ENCODE measurements at places on chromosomes 3 and 15.

DNA sequence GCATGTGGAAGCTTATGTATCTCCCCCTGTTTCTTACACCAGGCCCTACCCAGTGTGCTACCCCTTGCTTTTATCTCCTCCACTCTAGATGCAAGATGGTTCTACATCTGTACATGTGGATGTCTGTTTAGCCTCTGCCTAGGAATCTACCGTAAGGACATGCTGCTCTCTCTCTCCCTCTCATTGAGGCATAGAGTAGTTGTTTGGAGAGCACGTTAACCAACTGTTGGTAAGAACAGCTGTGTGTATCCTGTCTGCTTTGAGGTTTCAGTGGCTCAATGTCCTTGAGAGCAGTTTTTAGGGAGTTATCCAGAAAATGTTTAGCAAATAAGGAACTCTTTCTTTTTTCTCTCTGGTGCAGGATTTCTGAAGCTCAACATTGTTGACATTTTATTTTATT is 152.8 kb downstream of the DNAJB8 start:
- no peak for DNase-seq

GRCh38 chr3:46849045-46849631 is 14.1 kb downstream of the MYL3 start:
- DNase-seq, result no peak

DNA sequence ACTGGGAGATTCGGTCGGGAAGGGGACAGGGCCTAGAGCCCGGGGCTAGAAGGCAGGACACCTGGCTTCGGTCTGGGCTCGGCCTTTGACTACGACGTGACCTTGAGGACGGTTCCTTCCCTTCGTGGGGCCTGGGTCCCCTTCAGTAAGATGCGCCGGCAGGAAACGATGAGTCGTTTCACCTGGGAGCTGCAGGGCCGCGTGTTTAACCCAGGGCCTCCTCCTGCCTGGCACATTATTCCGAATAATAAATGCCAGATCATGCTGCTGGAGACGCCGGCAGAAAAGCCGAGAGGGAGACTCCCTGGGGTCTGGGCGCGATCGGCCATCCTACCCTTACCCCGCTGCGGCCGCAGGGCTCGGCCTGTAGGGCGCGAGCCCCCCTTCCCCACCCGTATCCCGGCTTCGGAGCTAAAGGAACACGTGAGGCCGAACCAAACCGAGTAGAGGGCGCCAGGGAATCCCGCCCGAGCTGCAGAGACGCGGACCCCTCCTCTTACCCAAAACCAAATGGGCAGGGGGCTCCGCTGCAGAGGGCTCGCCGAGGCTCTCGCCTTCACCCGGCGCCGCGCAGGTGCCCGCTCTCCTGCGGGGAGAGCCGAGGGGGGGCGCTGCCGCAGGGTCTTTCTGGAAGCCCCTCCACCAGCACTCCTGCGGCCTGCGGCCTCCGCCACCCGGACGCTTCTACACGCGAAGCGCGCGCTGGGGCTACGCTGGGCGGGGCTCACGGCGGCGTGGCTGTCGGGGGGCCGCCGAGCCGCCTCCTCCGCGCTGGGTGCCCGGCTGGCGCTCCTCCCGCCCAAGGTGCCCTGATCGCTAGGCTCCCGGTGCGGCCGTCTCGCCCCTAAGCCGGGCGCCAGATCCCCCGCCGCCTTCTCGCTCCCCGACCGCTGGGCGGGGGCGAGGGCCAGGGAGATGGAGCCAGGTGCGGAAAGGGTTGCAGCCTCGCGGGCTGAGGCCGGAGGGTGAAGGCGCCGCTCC is at the start of gene BDH1:
Gene BDH1, minus strand, starts transcription at position 688 of the 981 bp plus-strand sequence. CDS start 9,525 bp downstream, outside the sequence.
- peak; percentile 32 for DNase-seq

- DNase-seq, result no peak
Observed at GRCh38 chr3:184230603-184231528, 1.5 kb downstream of the VWA5B2 start.

DNA sequence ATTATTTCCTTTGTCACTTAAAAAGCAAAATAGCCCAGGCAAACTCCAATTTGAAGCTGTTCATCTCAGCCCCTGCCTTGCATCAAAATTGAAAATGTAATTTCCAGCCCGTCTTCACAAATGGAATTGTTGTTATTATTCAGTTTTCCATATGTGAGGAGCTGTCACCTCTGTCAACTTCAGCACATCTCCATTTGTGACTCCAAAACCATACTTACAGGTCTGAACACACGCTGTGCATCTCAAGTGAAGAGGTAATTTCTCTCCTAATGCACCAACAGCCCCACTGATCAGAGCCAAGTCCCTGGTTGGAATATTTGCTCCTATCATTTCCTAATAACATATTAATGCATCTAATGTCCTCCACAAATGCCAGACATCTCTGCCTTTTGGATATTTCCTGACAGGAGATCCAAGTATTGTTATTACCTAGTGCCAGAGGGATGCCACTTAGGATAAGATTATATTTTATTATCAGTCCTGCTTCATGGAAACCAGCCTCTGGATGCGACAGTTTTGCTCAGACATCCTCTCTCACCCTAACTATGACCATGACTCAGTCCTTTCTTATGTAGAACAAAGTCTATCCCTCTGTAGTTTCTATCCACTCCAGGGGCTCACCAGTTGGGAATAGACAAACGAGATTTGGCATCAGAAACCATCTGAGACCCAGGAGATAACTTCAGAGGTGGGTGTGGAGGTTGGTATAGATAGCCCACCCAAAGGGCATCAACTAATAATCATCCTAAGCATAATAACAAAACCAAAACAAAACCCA is 379.8 kb downstream of the VPS13C start:
- no peak for DNase-seq

DNA sequence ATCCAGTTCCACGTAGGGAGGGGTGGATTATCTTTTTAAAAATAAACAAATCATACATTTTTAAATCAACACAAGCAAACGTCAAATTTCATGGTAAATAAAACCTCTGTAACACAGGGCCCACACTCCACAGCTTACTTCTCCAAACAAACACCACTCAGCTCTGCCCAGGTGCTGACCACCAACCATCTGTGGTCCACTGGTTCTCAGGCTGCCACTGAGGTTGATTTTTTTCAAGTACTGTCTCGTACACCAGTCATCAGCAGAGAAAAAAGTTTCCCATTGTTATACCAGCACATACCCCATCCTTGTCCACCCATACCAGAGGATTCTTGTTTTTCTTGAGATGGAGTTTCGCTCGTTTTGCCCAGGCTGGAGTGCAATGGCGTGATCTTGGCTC is 32.4 kb downstream of the CHSY1 start:
- DNase-seq, result no peak

DNA sequence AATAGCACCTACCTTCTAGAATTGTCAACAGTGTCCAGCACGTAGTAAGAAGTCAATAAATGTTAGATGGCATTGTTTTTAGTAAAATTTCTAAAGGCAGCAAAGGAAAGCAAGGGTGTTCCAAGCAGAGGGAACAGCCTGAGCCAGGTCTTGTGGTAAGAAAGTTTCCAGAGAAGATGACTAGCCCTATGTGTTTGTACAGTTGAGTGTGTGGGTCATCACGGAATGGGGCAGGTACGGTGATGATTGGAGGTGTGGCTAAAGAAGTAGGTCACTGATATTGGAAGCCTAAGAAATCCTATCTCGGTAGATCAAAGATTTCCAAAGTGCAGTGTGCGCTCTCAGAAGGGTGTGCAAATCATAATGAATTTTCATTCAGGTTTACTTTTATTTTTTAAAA is 94.2 kb upstream of the BCL6 start:
- peak; percentile 47 for DNase-seq

- no peak for DNase-seq
Observed at GRCh38 chr3:137760341-137761098, 3.6 kb upstream of the SOX14 start.

DNA sequence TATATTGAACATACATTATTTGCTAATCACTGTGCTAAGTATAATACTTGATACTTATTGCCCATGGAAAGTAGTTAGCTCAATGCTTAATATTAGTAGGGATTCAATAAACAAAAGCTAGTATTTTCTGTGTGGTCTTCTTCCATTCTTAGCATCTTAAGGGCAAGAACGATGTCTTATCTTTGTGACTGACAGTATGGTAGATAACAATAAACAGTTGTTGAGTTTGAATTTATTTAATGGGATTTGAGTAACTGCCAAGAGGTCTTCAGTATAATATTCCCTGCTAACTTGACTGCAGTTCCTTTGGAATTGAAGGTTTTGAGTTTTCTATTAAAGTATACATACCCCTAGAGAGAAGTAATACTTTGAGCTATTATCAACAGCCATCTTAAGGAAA is 70.1 kb downstream of the ZNF609 start:
- no peak for DNase-seq

DNA sequence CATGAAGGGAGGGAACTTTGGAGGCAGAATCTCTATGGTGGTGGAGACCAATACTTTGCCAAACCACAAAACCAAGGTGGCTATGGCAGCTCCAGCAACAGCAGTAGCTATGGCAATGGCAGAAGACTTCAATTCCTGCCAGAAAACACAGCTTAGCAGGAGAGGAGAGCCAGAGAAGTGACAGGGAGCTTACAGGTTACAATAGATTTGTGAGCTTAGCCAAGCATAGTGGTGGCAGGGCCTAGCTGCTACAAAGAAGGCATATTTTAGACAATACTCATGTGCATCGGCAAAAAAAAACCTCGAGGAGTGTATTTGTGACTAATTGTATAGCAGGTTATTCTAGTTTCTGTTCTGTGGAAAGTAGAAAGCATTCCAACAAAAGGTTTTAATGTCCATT is 6.4 kb upstream of the CSTA start:
- no peak for DNase-seq

DNA sequence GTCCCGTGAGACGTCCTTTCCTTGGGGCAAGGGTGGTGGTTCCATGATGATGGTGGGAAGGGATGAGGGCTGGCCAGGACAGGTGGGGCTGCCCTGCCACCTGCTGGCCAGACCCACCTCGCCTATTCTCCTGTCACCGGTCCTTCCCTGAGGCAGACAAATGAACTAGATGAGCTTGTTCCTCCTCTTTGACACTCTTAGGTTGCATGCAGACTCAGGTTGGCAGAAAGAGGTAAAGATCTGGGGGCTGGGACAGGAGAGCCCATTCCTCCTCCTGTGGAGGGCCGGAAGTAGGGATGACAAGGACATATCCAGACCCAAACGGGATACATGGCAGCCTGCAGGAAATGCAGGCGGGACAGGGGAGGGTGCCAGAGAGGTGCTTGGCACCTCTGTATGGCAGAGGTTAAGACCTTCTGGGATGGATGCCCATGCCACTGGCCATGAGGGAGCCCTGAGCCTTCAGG is 38.6 kb downstream of the ACSBG1 start:
- no peak for DNase-seq

DNA sequence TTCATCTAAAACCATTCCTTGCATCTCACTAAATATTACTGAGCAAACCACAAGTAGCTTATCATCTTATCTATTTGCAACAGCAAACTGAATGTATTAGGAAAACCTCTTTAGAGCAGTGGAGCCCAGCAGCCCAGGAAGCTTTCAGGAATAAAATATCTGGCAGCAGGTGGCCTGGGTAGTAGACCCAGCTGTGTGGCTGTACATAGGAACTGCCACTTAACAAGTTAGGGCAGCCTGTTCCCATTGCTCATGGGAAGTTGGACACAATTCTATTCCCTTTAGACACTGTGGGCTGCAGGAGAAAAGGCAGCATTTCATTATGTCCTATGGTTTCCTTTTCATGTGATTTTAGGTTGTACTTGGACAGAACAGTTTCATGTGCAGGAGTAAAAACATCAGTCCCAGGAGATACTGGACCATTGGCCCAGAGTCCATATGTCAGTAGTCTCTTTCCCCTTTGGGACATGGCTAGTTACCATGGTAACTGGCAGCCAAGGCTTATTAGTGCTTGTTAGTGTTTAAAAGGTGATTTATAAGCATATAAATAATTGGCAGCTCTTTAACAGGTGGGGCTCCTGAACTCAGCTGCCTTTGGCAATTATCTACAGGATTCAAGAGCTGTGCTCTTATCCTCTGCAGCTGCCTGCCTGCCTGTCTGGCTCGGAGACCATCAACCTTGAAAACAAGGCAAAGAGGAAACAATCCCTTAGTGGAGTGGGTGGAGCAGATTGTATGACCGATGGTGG is 28.9 kb upstream of the LSAMP start:
- no peak for DNase-seq

DNA sequence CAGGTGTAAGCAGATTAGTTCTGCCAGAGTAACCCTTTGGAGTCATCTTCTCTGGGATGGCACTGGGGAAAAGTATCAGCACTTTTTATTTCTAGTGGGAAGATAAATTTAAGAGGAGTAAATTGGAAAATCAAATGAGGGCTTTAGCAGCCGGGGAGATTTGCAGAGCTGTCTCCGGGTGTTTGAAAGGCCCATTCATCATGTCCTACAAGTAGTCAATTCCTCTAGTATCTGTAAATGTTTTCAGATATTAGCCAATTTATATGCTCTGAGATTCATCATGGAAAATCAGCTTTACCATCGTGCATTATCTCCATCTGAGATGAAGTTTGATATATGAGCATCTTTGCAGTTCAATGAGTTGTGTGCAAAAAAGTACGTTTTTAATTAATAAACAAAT is 93.6 kb downstream of the CDIN1 start:
- no peak for DNase-seq

GRCh38 chr3:62604298-62604697 is 230.9 kb upstream of the FEZF2 start:
- DNase-seq, result no peak

GRCh38 chr3:4820296-4821121 is 158.7 kb upstream of the BHLHE40 start:
- no peak for DNase-seq

- DNase-seq, result no peak
Observed at GRCh38 chr3:5466065-5466464, 278.6 kb downstream of the EDEM1 start.

- DNase-seq, result peak; percentile 20
Observed at GRCh38 chr3:30232142-30232541, 374.3 kb upstream of the TGFBR2 start.

DNA sequence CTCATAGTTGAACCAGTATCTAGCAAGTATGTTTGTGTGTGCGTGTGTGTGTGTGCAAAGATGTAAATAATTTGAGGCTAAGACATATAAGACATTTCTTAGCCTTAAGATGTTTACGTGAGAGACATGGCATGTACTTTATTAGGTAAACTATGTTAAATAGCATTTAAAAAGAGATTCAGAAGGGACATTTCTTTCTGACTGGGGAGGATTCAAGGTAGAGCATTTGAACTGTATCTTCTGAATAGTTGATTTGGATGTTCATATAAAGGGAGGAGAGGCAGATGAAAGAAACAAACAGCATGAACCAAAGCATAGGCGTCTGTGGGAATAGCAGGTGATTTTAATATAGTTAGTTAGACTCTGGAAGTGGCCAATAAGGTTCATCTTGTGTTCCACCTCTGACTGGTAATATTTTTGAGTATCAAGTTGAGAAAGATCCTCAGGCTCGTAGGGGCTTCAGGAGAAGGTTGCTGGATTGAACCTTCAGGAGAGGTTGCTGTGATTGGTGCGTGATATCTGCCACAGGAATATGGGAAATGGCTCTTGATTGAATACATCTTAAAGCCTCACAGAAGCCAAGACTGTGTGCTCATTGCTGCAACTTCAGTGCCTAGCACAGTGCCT is 12.6 kb downstream of the NFKBIZ start:
- DNase-seq, result no peak

DNA sequence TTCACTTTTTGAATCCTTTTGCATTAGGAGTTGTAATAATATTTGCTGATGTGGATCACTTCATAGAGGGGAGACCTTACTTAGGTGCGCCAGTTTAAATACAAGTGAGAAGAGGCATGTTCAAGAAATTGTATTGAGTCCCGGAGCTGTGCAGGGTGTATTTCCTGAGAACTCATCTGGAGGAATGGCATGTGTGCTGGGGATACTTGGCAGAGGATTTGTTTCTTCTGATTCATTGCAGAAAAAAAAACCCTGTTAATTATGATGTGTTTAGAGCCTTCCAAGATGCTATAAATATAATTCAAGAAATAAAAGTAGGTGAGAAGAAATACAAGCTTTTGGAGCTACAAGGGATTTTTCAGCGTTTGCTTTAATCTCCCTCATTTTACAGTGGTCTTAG is 97.6 kb downstream of the TPRG1 start:
- DNase-seq, result no peak
